Right ventricle myocardium inferior (tissue), 1 donor: ENCODE measurements at places on chromosomes 7 and 10.

- DNase-seq: no peak
These were observed 42.0 kb downstream of the CDK6 start for GRCh38 chr7:92794391-92794790.

DNA sequence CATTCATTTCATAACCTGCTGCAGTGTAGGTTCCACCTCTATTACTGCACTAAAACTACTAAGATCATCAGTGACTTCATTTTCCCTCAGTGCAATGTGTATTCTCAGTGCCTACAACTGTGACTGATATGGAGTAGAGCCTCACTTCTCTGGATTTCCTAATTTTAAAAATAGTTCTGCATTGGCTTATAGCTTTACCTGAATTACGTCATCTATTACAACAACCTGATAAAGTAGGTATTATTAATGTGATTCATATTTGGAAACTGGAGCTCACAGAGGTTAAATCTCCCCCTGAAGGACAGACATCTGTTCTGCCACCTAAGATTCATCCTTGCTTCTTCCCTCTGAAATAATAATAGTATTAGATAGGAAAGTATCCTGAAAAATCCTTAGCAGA lies 70.9 kb upstream of the NOBOX start:
- no peak for DNase-seq

DNA sequence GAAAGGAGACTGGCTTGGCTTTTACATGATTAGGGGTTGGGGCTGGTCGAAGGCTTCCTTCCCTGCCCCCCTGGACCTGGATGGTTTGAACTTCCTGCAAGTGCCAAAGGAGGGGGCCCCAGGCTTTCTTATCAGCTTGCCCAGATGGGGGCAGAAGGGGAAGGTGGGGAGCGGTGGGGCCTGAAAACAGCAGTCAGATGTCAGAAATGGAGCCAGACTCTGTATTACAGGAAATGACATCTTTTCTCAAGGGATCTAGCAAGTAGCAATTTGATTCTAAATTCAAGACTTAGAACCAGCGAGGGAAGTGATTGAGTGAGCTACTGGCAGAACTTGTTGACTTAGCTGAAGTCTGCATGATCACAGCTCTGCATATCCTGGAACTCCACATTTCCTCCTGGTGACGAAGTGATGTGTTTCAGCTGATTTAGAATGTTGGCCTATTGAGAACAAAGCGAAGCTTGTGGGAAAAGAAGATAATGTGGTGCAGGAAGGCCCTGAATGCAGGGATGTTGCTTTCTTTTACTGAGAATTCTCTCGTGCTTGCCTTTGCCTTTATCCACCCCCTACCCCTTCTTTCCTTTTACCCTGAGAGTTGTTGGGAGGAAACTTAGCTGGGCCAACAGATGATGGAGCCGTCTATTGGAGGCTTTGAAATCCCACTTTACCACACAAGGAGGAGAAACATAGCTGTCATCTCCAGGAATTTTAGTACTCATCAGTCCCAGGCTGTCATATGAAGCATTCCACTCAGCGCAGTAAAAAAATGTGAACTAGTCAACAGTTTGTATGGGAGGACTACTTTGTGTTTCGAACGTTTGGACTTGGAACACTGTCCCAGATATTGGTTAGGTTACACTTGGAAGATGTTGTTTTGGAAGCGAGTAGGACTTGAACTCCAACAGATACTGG lies 43.2 kb downstream of the CCNY start:
- no peak for DNase-seq

DNA sequence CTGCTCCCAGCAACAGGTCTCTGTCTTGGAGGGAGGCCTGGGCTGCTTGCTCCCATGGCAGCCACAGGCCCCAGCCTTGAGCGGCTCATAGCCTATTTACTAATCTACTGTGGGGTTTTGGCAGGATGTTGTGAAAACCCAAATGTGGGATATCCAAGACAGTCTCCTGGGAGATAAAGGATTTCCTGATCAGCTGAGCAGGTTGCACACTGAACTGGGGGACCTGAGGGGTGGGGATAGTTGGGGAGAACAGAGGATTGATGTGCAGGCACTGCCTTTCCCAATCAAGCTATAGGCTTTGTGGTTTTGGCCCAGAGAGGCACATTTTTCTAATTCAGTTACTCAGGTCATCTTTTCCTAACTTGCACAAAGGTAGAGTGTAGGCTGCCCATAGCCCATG lies 92.6 kb downstream of the SH2D4B start:
- no peak for DNase-seq
